NCI-H146 (cell line): ENCODE measurements at places on chromosomes 12 and 14.

GRCh38 chr12:75714462-75715322, 203.3 kb upstream of the KRR1 start:
- DNase-seq, result no peak

- no peak for DNase-seq
These were observed 20.8 kb downstream of the TRAFD1 start for GRCh38 chr12:112146123-112146522.

- DNase-seq, result no peak
These were observed 10.5 kb upstream of the BCL11B start for GRCh38 chr14:99282261-99283050.

DNA sequence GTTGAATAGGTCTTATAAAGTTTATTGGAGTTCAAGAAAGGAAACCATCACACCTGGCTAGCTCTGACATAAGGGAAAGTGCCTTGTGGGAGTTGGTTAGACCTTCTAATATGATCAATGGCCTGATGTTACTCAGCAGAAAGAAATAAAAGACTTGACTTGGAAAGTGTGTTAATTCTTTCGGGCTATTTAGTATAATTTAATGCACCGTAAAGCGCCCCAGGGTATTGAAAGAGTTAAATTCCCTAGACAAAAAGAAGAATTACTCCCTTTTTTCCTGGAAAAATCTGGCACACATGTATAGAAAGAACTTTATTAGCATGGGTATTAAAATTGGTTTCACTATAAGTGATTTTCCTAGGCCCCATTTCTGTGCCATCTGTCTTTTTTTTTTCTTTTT, 1125.7 kb upstream of the FLRT2 start:
- no peak for DNase-seq

DNA sequence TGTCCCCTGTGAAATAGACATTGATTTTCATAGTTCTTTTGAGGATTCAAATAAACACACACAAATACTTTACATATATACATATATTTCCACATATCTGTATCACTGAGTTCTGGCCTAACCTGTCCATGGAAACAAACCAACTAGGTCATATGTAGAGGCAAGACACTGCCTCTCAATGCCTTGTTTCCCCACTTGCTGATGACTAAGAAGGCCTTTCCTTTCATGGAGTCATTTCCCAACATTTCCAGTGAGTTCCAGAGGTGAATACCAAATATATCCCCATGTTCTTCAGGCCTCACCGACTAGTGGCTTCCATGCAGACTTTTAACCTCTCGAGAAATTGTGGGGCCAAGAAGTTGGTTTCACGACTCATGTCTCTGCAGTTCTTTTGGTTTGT, 120.8 kb downstream of the DNAI7 start:
- no peak for DNase-seq

GRCh38 chr12:111369496-111370220, 763 bp upstream of the PHETA1 start:
- no peak for DNase-seq

DNA sequence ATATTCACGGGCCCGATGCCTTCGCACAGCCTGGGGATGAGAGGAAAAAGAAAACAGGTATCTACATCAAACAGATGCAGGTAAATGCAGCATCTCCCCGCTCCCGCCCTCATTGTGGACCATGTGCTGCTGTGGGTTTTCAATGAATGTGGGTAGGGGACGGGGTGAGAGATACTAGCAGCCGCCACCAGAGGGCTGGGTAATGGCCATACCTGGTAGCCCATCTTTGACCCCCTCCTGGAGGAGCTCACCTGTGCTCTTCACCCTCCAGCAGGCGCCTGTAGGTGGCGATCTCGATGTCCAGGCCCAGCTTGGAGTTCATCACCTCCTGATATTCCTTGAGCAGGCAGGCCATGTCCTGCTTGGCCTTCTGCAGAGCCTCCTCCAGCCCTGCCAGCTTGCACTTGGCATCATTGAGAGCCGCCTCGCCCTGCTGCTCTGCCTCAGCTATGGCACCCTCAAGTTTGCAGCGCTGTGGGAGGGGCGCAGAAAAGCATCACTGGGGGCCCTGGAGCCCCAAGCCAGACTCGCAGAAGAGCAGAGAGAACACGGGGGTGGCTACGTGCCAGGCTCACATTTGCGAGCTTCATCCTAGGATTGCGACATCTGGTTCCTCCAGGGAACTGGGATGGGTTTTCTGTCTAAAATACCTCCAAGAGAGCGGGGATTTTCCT, 10.2 kb downstream of the KRT82 start:
- DNase-seq, result peak; percentile 81

DNA sequence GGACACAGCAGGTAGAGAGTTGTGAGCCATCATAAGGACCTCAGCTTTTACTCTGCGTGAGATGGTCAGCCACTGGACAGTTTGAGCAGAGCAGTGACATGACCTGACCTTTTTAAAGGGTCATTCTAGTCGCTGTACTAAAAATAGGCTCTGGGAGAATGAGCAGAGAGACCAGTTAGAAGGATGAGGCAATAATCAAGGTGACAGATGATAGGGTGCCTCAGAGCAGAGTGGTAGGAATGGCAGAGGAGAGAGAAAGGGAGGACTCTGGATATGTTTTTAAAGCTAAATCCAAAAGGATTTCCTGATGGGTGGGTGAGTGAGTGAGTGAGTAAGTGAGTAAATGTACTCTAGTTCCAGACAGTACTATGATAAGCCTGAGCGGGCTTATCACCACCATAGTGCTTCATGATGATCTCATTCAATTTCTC, 83.6 kb upstream of the ARHGAP5 start:
- DNase-seq, result no peak

DNA sequence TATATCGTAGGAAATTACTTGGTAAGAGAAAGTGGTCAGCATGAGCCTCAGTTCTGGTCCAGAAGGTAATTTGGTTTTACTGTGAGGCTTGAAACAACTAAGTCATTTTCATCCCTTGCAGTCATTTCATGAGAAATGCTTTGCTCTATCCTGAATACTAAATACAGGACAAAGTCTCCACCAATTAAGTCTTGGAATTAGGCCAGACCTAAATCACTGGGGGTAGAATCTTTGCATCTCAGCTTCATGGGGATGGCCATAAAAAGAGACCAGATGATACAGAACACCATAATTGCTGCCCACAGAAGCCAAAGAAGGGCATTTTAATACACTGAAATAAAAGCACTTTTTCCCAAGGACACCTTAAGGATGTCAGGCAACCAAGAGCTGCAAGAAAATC, 277.9 kb upstream of the DCN start:
- DNase-seq, result peak; percentile 77

DNA sequence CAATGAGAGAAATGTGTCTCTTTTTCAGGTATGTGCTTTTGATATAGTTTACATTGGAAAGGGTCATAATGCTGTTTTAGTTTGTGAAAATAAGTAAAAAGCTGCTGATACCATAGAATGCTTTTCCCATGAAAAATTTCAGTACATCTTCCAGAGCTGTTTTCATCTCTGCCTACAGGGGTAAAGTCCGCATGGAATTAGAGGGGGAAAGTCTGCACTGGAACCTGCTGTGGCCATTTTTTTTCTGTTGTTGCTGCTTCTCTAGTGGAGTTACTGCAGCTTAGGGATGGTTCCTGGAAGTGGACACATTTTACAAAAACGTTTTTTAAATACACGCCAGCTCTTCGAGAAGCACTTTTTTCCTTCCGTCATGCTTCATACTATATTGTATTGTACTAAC, 81.3 kb downstream of the VEZT start:
- no peak for DNase-seq

- DNase-seq, result no peak
These were observed 33.2 kb downstream of the TMEM30B start for GRCh38 chr14:61247935-61248334.
